ENCODE measurements at places on chromosomes 13 and 19.

GRCh38 chr19:33032218-33032781 is 32.4 kb downstream of the RHPN2 start:
- DNase-seq = no peak

DNA sequence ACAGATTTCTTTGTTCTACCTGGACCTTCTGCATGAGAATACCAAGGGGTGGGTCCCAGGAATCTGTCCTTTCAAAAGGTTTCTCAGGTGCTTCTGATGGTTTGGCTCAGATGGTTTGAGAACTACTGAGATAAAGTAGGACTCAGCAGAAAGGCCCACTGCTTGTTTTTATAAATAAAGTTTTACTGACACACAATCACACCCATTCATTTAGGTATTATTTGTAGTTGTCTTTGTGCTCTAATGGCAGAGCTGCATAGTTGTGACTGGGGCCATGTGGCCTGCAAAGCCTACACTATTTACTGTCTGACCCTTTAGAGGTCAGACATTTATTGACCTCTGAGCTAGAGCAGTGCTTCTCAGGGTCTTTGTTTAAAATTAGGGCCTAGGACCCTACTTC is 17.6 kb downstream of the EDDM13 start:
- DNase-seq = no peak

GRCh38 chr19:5282901-5283300 is 57.7 kb downstream of the PTPRS start:
- no peak for DNase-seq

GRCh38 chr13:40058757-40059236 is 403.3 kb downstream of the COG6 start:
- no peak for DNase-seq

GRCh38 chr13:61695147-61695546 is 279.5 kb upstream of the PCDH20 start:
- DNase-seq = no peak

GRCh38 chr19:46533621-46534081 is 38.0 kb upstream of the PNMA8B start:
- DNase-seq = no peak

DNA sequence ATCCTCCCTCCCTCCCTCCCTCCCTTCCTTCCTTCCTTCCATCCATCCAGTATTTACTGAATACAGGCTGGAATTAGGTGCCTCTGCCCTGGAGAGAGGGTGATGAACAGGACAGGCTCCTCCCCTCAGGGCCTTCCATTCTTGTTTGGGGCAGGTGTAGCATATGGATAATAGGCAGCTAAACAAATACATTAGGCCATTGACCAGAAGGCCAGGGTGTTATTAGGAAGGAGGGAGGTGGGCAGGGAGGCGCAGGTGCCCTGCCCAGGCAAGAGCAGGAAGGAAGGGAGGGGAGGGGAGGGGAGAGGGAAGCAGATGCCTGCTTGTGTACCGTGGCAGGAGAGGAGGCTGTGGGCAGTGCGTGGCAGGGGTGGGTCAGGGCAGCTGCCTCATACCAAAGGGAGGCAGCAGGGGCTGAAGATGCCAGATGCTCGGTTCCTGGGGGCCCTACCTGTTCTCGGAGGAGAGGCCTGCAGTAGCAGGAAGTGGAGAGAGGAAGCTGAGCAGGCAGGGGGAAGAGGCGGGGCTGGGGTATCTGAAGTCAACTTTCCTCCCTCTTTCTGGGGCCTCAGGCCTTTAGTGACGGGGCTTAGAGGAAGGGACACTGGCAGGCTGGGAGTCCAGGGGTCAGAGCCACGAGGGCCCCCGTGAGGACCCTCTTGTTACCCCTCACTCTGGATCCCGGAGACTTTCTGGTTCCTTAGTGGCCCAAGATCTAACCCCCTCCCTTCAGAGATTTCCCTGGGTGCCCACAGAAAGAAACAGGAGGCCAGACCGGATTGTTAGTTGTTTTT is at the start of gene RINL:
TSS of gene RINL (minus strand) at position 495 of the 794 bp plus-strand sequence. CDS start 1,533 bp downstream, outside the sequence.
- peak; percentile 63 for DNase-seq

DNA sequence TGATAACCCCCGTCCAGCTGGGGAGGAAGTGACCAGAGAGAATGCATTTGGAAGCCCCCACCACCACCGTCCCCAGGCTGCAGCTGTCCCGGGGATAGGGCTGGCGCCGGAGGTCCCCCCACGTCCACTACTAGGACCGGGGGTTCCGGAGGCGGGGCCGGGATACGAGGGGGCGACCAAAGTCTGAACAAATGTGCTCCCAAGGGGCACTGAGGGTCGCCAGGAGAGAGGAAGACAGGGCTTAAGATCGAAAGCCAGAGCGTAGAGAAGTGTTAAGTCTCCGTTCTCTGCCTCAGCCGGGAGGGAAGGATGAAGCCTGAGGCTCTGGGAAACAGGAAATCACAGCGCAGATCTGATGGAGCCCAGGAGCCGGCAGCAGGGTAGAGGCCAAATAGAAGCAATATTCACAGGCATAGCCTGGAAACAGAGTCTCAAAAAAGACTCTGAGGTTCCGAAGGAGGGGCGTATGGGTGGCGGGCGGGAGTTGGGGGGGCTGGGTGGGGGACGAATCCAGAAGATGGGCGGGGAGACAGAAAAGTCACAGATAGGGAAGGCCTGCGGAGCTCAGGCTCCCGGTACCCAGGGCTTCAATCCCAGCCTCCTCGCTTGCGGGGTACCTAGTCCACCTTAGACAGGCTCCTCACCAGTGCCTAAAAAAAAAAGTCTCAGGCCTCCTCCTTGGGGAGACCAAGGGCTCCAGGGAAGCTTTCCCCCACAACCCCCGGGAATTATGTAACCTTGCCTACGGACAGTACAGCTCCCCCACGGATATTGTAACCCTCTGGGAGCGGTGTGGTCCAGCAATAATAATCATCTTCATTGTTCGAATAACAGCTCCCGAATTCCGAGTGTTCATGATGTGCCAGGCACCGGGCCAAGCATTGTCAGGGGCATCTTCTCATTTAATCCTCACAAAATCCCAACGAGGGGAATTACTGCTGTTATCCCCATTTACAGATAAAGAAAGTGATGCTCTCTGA is 1.1 kb upstream of the ERF start:
- no peak for DNase-seq

GRCh38 chr19:49056101-49056901 is 1.2 kb downstream of the CGB7 start:
- DNase-seq = peak; percentile 60

- DNase-seq = no peak
Measured at GRCh38 chr13:25490236-25490635, 118.5 kb downstream of the ATP8A2 start.

GRCh38 chr19:54257116-54257480 is at the start of gene LILRB5:
TSS of gene LILRB5 (minus strand) at chr19:54257273. CDS start at chr19:54257193, 80 bp downstream.
- no peak for DNase-seq

DNA sequence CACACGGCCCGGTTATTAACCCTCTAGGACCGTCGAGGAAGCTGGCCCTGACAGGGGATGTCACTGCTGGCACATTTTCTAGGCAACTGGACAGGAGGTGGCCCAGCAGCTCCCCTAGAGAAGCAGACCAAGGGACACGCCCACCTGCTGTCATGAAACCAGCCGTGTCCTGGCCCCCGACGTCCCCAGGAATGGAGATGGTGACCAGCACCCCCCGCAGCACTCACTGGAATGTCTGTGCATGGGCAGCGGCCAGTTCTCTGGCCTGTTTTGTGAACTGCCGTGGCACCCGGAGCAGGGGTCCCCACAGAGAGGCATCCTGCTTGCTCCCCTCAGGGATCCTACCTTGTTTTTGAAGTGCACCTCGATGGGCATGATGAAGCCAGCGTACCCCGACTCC is 17.9 kb downstream of the MLLT1 start:
- DNase-seq = no peak

GRCh38 chr13:106178816-106179215 is 356.6 kb downstream of the EFNB2 start:
- no peak for DNase-seq

- DNase-seq = no peak
Measured at GRCh38 chr13:35909837-35910540, 221.2 kb downstream of the DCLK1 start.

DNA sequence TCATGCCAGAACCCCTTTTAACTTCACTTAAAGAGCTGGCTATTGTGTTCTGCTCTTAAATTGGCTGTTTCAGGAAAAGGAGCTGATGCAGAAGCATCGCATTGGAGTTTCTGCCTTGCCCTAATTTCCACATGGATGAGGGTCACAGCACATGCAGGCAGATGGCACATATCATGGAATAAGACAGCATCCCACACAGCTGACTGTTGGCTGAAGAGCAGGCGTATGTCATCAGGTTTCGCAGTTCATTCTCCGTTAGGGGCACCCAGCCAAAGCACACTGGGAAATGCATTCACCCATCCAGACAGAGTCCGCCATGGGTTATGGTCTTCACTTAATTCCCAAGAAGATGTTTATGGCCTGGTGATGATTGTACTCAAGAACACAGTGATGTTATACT is 572.5 kb downstream of the LIG4 start:
- DNase-seq = no peak

GRCh38 chr19:54332149-54332548 is 6.8 kb downstream of the LILRA4 start:
- no peak for DNase-seq

- no peak for DNase-seq
Measured at GRCh38 chr13:73287831-73288230, 229.0 kb downstream of the KLF5 start.

- no peak for DNase-seq
Measured at GRCh38 chr13:24181991-24182702, 21.6 kb downstream of the SPATA13 start.

GRCh38 chr19:50417111-50418081 is 1.3 kb upstream of the SPIB start:
- DNase-seq = no peak

- no peak for DNase-seq
Measured at GRCh38 chr19:39795001-39795400, 16.3 kb downstream of the LEUTX start.

DNA sequence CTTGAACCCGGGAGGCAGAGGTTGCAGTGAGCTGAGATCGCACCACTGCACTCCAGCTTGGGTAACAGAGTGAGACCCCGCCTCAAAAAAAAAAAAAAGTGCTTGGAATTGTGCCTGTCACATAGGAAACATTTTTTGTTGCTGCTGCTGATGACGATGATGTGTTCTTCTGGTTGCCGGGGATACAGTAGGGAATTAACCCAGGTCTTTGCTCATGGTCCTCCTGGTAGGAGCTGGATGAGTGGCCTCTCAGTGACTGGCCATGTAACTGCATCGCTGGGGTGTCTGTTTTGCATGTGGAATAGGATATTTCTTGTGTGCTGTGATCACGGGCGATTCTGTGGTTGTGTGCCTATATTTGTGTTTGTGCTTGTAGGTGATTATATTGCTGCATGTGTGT is 4.7 kb upstream of the CNFN start:
- no peak for DNase-seq

GRCh38 chr13:42478531-42479156 is 95.3 kb upstream of the TNFSF11 start:
- no peak for DNase-seq

- DNase-seq = no peak
Measured at GRCh38 chr19:1680976-1681375, 28.6 kb upstream of the TCF3 start.

- no peak for DNase-seq
Measured at GRCh38 chr13:106151056-106151699, 384.3 kb downstream of the EFNB2 start.

Measured in CD8-positive, alpha-beta T cell (primary cell).